Iris pigment epithelial cell (primary cell): ENCODE measurements at places on chromosomes 6 and 20.

DNA sequence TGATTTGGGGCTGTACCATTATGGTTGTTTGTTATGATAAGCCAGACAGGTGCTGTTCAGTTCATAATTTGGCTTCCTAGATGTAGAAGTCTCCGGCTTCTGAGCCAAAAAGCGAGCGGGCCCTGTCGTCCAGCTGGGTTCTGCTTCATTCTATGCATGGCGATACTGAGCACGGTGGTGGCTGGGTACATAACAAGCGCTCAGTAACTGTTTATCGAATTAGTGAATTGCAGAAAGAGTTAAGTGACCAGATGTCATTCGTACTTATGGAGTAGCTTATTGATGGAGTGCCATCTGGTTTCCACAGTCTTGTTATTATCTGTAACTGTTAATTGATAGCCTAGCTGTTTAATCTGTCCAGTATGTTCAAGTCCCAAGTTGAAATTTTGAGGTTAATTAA is 85.0 kb downstream of the DTD1 start:
- no peak for DNase-seq

- peak; percentile 74 for DNase-seq
Measured at GRCh38 chr6:100948381-100949133, 67.4 kb upstream of the ASCC3 start.

GRCh38 chr6:79277109-79277508 is 42.6 kb upstream of the HMGN3 start:
- DNase-seq = peak; percentile 25

GRCh38 chr6:30626484-30627366 is at the start of gene ATAT1:
TSS of gene ATAT1 (plus strand) at chr6:30626874.
- peak; percentile 76 for DNase-seq

- DNase-seq = peak; percentile 29
Measured at GRCh38 chr6:44332585-44332984, 9.9 kb upstream of the SPATS1 start.

DNA sequence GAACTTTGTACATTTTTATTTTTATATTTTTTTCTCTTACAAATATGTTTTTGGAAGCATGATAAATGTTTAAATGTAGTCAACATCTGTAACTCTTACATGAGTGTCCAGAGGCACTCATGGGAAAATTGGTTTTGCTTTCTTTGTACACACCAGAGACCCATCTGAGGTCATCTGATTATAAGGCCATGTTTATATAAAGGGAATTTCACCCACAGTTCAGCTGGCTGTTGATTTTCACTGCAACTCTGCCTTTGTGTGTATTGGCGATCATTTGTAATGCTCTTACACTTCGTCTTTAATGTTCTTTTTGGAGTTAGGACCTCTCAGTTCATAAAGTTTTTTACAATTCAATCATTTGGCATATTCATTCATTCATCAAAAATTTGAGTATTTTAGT is 28.1 kb downstream of the RIOK1 start:
- DNase-seq = peak; percentile 15

DNA sequence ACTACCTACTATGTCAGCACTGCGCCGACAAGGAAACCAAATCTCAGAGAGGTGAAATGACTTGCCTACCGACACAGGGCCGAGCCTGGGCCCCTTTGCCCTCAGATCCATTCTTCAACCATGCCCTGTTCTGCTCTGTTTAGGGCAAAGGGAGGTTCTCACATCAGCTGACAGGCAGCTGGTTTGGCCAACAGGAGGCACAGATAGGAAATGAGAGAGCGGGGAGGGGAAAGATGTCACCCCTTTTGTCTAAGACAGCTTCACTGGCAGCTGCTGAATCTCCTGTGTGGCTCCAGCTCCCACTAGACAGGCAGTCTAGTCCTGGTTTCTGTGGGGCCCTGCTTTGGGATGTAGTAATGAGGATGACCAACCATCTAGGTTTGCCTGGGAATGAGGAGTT is 158.7 kb downstream of the TMEM200A start:
- DNase-seq = no peak

GRCh38 chr6:112008482-112008881 is 45.4 kb upstream of the CCN6 start:
- DNase-seq = no peak

- DNase-seq = peak; percentile 20
Measured at GRCh38 chr20:34772437-34772836, 53.0 kb downstream of the NCOA6 start.

- DNase-seq = no peak
Measured at GRCh38 chr6:98574984-98575383, 259.4 kb upstream of the POU3F2 start.
